ENCODE measurements at places on chromosomes 3 and 15.

DNA sequence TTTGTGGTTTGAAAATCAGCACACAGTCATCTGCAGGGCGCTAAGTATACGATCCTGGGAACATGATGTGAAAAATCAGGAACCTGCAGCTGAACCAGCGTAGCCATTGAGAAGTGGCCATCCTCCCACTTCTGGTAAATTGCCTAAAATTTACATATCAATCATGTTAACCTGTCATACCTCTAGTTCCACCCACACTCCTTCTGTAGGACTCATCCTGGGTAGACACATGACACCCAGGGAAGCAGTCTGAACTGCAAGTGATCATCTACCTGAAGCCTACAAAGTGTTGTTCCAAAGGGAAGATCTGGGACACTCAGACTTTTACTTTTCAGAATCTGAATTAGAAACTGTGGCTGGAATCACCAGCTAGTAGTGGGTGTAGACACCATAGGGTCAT is 5.5 kb upstream of the PSMD6 start:
- no peak for DNase-seq

- no peak for DNase-seq
Measured at GRCh38 chr3:126917232-126917804, 65.6 kb upstream of the PLXNA1 start.

GRCh38 chr15:64623347-64623996 is 151.9 kb downstream of the RBPMS2 start:
- no peak for DNase-seq

GRCh38 chr15:74775132-74775562 is 6.7 kb upstream of the CSK start:
- DNase-seq = no peak

DNA sequence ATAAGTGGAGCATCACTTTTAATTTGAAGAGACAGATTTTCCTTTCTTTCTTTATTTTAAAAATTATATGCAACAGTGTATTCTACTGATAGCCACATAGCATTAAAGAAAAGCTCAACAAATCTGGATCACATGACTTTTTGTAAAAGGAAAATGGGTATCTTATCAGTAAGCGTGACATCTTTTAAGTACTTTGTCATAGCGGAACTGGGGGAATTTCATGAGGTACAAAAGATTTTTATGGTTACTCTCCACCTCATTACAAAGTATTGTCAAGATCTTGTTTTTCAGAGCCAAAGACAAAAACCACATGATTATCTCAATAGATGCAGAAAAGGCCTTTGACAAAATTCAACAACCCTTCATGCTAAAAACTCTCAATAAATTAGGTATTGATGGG is 219.6 kb upstream of the ZPLD1 start:
- DNase-seq = no peak

- DNase-seq = no peak
Measured at GRCh38 chr15:48653913-48654670, 8.6 kb upstream of the FBN1 start.

DNA sequence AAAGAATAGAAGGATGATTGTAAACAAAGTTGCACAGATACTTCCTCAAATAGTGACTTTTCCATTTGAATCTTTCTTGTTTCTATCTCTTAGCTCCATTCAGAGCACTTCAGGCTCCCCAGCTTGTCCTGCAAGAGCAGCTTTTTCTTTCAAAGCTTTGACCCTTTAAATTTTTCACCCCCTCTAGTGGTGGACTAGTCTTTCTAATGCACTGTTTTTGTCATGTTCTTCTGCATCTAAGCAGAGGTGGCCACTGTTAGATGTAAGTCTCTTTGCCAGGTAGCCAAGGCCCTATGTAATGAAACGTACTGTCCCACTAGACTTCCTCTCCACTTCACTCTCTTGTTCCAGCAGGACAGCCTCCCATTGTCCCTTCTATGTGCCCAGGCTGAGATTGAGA is 74.0 kb upstream of the MANF start:
- peak; percentile 28 for DNase-seq

DNA sequence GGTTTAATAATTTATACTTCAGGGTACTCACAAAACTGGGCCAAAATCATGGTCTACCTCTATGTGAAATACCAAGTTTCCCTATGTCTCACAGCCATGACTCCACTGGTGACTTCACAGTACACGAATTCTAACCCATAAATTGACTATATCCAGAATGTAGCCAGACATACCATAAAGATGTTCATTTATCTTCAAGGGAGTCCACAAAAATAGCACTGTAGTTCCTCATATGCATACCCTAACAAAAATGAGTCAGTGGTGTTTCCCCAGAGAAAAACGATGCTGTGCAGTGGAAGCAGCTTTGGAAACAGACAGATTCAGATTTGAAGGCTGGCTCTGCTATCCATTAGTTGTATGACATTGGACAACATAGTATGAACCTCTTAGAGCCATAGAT is 438.8 kb downstream of the FHIT start:
- no peak for DNase-seq

GRCh38 chr3:98565237-98565643 is 28.2 kb downstream of the CPOX start:
- DNase-seq = no peak

- no peak for DNase-seq
Measured at GRCh38 chr3:138433892-138434275, 532 bp upstream of the ESYT3 start.

DNA sequence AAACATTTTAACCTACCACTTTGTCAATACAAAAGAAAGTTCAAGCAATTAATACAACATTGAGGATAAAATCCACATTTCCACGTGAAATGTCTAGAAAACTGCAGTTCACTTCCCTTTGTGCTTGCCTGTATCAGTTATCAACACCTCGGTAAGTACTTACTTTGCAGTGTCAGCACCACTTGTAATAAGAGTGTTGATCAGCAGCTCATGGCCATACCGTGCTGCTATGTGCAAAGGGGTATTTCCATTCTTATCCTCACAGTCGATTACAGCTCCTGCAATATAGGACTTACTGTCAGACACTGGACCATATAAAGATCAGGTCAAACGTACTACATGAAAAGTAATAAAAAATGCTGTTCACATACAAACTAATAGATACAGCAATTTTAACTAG is 84.4 kb downstream of the ANKRD28 start:
- DNase-seq = no peak

GRCh38 chr3:63960048-63960711 is 48.0 kb upstream of the SCAANT1 start:
- DNase-seq = peak; percentile 60

DNA sequence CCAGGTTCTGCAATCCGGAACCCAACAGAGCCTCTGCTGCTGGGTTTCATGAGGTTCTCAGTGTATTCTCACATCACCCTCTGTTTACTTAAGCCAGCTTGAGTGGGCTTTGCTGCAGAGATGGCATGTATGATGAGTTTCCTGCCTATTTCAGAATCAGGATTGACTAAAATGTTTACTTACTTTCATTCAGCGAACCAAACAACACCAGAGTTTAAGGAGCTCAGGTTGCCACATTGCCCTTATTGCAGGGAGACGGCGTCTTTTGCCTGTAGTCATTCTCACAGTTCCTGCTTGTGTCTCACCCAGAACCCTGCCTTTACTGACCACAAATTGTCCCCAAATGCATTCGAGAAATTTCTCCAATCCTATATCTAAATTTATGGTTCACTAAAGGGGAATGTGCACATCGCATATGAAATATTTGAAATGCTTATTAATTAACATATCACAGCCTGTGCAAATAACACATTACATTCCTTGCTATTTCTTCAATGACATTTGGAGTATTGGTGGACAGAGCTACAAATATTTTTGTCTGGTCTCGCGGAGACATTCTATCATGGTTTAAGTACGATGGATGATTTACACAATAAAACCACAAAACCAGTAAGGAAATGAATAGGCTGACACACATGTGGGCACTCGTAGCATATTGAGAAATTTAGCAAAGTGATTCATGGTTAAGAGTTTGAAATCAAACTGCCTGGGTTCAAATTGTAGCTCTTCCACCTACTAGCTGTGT is 377.2 kb upstream of the CFAP20DC start:
- DNase-seq = peak; percentile 71

- DNase-seq = peak; percentile 23
Measured at GRCh38 chr3:139893267-139893962, 41.6 kb upstream of the CLSTN2 start.

DNA sequence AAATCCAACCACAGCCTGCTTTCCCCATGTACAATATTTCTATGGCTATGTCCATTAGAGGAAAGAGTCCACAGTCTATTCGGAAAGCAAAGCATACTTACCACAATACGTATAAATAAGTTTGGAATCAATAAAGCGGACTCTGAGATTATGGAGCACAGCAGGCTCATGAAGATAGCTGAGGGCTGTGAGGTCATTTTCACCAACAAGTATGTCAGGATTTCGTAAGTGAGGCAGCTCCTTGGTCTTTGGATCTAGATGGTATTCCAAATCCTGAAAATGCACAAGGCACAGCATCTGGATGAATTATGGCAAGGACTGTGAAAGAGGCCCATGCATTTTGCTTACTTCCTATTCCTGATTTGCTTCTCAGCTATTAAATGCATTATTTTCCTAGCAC is 100.4 kb downstream of the MYO5A start:
- DNase-seq = no peak

DNA sequence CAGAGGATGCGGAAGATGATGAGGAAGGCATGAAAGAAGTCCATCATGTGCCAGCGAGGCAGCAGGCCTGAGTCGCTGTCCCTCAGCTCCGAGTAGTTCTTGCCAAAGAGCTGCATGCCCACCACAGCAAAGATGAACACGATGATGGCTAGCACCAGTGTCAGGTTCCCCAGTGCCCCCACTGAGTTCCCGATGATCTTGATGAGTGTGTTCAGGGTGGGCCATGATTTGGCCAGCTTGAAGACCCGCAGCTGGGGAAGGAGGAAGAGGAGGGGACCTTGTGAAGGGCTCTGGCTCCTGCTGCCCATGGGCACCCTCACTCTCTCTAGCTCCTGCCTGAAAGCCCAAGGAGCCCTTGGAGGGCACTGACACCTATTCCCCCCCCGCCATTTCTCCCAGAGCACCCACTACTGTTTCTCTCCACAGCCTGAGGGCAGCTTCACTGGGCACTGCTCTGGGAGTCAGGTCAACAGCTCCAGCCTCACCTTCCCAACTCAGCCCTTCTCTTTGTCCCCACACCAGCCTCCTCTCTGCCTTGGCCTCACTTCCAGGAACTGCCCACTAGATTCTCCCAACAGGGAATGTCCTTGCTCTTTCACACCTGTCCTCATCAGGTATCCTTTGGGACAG is 63.6 kb downstream of the SCN5A start:
- DNase-seq = no peak

GRCh38 chr15:89772932-89773583 is 3.1 kb upstream of the MESP2 start:
- DNase-seq = no peak

DNA sequence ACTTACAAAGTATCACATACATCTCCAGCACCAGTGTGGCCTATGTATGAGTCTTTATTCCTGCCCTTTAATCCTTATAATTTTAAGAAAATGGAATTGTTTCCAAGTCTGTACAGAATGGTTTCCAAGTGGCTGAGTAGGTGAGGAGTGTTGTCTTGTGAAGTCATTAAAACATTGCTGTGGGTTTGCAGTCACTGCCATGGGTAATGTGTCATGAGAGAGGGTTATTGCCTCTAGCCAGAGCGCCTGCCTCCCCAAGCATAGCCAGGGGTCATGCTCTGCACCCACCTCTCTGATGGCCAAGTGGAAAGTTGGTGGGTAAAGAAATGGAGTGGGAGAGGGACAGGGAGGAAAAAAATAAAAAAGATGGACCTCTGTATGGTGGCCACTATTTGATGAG is 25.3 kb downstream of the TRAK1 start:
- DNase-seq = no peak

- no peak for DNase-seq
Measured at GRCh38 chr3:44992555-44993470, 16.8 kb downstream of the EXOSC7 start.

DNA sequence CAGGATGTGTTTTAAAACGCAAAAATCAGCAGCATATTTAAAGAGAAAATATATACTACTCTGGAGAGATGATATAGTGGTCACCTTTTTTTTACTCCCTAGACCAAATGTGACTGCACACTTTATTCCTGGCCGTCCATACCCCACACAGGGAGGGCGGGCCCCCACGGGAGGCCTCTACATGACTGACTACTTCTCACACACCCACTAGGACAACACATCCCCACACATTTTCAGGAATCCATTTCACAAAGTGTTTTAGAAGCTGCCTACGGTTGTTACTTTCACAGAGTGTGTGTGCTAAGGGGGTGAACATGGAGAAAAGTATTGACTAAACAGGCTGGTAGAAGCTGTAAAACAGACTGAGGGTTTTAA is 67.9 kb downstream of the CHSY1 start:
- DNase-seq = no peak
